ENCODE measurements at places on chromosomes 7 and 10. TPM values are rescaled to one million over a fixed set of nuclear protein-coding genes. Genes with fewer than 3 reads are reported as not detected.

GRCh38 chr10:71804077-71804476, 30.8 kb upstream of the VSIR start:
- DNase-seq, result no peak

SPRN gene
- 3.0 TPM for polyA plus RNA-seq

DNA sequence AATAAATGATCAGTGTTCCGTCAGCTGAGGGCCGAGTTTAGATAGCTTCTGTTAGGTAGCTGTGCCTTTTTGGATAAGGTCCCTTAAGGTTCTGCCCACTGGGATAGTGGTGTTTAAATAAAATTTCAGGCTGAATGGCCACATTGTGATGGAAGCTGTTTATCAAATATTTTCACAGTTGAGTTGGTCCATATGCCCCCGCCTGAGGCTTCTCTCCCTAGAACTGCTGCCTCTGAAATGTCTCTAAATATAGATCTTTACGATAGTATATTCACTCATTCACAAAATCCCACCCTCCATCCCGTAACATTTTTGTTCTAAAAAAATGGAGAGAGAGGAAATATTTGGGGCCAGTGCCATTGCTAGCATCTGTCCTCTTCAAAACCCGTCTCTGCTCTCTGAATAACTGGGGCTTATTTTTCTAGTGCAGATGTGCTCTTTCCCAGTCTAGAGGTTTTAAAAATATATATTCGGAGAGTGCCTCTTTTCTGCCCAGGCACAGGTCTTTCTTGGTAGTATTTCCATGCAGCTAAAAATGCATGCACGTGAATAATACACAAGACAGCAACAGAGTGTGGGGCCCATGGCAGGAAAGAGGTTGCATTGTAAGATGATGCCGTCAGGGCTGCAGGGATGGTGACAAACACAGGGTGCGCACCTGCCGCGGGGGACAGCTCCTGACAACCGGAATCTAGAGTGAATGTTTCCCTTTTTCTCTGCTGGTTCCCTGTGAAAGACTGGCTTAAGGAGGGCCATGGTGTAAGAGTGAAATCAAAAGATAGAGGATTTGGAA, 105.4 kb upstream of the BTBD16 start:
- no peak for DNase-seq

GRCh38 chr7:111290419-111290818, 199.5 kb downstream of the LRRN3 start:
- DNase-seq, result no peak

DNA sequence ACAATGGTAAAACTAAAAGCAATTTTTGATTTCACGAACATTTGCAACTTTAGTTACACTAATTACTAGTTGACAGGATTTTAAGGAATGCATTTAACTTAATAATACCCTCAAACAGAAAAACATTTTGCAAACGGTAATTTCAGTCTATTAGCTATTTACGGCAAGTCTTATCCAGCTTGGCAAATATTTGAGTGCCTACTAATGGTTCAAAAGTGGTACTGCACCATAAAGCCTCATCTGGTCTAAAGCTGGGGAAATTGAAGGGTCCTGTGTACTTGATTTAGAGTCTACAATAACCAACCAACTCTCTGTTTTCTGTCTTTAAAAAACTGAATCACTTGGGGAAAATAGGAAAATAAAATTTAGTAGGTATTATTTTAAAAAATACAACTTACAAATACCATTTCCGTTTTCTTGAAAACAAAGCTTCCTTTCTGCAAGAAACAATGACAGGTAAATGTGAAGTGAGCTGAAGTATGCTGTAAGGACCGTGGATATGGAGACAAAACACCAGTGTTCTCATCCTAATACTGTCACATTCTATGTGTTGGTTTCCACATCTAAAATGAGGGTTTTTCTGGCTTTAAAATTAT, 142.3 kb downstream of the VPS50 start:
- peak; percentile 6 for DNase-seq

GRCh38 chr10:86368046-86368445, 1.5 kb upstream of the GRID1 start:
- DNase-seq, result no peak

ZNF33A gene
- polyA plus RNA-seq, result 3.9 TPM

- DNase-seq, result no peak
Observed at GRCh38 chr7:33921216-33921938, 16.0 kb downstream of the BMPER start.

- DNase-seq, result no peak
Observed at GRCh38 chr10:61757525-61758397, 95.0 kb downstream of the CABCOCO1 start.

CACNA2D1 gene
- 11.0 TPM for polyA plus RNA-seq

STK17A gene
- polyA plus RNA-seq, result 26.5 TPM

DNA sequence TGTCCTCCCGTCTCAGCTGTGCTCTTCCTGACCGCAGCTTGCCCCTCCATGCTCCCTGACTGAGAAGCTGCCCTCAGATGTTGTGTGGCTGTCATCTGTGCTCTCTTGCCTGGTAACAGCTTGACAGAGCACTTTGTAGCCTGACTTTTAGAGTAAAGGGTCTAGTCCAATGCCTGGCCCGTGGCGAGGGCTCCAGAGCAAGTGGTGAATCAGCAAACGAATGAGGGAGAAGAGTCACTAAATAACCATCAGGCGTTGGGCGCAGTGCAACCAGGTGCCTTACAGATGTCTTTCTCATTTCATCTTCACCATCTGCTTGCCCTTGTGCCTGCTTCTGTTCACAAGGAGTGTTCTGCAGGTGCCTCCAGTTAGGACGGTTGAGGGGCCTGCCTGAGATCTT, 45.6 kb downstream of the MKI67 start:
- DNase-seq, result no peak

GRCh38 chr10:110947061-110947595, 27.7 kb downstream of the SHOC2 start:
- no peak for DNase-seq

- no peak for DNase-seq
Observed at GRCh38 chr7:23247603-23248335, 1.2 kb downstream of the GPNMB start.

CHN2 gene
- polyA plus RNA-seq, result not detected

DNA sequence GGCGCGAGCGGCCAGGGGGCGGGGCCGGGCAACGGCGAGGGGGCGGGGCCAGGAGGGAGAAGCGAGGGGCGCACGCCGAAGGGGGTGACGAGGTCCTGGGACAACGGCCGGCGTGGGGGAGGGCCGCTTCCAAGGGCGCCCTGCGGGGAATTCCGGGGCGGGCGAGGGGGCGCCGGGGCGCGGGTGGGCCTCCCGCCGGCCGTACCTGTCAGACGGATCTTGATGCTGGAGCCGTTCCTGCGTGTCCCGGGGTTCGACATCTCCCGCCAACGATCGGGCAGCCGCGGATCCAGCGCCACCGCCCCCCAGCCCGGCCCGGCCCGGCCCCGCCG, 421 bp downstream of the SMURF1 start:
- DNase-seq, result no peak

GRCh38 chr10:47042199-47042473, 130.9 kb downstream of the PTPN20 start:
- no peak for DNase-seq

STRA8 gene
- polyA plus RNA-seq, result not detected

- DNase-seq, result peak; percentile 56
Observed at GRCh38 chr10:76432016-76433012, 1000.9 kb downstream of the LRMDA start.

DNA sequence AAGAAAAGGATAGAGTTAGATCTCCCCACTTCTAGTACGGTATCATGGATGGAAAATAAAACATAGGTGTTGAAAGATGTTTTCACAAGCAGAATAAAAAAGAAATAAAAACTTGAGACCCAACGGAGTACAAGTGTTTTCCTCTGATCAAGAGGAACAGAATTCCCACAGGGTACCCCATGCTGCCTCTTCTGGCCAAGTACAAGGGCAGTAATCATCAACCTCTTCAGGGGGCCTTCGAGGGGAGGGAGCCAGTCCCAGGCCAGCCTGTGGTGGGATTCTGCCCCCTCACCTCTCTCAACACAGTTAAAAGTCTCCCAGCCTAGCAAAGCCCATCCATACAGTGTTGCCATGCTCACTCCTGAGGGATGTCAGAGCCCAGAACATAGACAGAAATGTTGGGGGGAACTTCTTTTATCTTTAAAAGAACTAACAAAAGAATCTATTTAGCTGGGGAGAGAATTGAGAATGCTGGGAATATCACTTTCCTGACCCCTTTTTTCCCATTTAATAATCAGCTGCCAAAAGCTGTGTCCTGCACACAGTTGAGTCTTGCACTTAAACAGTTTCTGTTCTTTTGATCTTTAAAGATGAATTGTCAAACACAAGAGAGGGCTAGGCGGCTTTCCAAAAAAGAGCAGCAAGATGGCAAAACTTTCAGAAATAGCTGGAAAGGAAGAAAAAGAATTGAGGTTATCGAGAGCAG, 101.7 kb downstream of the PTN start:
- DNase-seq, result no peak

LRRC61 gene
- polyA plus RNA-seq, result 0.85 TPM

DNA sequence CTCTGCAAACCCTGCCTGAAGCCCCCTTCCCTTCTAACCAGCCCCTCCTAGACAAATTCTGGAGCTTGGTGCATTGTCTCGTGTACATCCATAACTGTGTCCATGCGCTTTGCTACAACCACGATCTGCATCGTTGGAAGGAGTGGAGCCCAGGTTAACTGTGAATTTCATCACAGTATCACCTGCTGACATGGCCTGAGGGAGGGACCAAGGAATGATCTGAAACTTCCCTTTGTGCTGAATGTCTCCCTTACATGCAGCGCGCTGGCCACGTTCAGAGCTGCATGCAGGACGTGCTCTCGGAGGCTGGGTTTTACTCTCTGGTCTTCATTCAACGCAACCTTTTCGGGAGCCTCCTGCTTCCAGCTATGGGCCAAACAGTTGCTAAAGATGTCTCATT, 222.3 kb downstream of the CUX1 start:
- no peak for DNase-seq

DNA sequence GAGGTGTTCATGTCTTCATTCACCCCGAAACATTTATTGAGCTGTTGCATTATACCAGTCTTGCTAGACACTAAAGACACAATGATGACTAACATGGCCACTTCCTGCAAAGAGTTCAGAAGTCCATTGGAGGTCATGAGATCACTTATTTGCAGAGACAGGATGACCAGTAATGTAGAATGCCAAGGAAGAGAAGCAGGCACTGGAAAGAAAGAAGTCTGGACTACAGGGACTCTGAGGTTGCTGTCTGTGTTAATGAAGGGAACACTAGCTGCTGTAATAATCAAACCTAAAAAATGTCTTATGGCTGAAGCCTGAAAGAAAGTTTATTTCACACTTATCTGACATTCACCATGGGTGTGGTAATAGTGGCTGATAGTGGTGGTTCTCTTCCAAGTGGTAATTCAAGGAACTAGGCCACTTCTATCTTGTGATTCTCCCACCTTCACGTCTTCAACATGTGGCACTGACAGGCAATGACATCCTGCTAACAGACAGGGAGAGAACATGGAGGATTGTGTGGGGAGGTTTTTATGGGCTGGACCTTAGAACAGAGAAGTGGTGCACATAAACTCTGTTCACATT, 89.2 kb upstream of the MKLN1 start:
- DNase-seq, result no peak

DNA sequence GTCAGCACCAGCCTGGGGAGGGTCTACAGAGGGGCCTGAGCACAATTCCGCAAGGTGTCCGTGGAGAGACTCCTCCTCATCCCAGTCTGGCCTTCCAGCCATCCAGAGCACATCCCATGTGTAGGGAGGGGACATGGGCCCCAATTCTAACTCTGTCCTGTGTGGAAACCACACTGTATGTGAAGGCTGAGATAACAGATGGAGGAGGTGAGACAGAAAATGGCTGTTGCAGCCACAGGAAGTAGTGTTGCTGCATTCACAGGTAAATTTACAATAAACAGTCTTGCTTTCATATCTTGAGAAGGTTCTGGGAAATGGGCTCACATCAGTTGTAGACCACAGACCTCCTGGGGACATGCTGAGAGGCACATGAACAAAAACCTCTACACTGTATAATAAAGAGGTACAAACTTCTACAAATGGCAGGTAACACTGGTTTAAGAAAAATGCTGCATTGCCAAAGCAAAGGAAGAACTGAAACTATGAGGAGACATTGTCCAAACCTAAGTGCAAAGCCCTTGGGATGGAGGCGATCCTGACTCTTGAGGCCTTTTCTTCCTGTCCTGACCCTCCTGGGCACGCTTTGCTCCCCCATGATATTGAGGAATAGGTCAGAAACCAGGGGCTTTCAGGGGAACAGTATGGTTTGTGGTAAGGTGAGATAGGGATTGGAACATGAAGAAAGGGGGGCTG, 21.6 kb upstream of the GIMAP2 start:
- no peak for DNase-seq

DNA sequence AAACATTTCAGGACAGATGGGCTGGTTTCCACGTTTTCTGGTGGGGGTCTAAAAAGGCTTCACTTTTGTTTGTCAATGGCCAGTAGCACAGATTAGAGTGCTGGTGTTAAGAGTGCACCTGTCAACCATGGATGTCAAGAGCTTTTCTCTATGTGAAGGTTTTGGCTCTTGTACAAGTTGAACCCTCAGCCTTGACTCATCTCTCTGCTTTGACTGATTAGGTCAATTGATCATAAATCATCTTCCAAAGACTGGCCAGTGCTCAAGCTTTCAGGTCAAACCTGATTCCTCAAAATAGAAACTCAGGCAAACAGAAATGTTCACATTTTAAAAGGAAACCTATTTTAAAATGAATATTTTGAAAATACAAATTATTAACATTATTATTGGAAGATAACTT, 59.6 kb upstream of the SP4 start:
- no peak for DNase-seq

GRCh38 chr7:3928727-3929515, 627.9 kb downstream of the SDK1 start:
- no peak for DNase-seq

GHRHR gene
- polyA plus RNA-seq, result not detected

GRCh38 chr7:46696741-46697140, 775.7 kb upstream of the IGFBP3 start:
- no peak for DNase-seq

ST8SIA6 gene
- 0.07 TPM for polyA plus RNA-seq

DNA sequence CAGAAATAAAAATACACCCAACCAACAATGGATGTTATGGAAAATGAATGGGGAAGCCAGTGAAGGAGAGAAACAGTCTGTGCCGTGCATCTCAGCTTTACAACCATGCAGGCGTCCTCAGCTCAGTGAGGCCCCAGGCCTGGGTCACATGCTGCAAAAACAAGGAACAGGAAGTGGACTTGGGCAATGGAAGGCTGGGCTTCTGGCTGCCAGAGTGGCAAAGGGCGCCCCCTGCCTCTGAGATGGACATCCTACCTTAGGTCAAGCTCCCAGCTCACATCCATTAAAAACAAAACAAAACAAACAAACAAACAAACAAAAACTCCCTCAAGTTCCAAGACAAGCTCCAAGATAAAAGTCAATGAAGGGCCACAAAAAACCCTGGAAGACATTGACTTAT, 54.7 kb upstream of the AFAP1L2 start:
- no peak for DNase-seq

All from BJ (cell line).